Femur (tissue), 1 donor: ENCODE measurements at places on chromosomes 3 and 15.

DNA sequence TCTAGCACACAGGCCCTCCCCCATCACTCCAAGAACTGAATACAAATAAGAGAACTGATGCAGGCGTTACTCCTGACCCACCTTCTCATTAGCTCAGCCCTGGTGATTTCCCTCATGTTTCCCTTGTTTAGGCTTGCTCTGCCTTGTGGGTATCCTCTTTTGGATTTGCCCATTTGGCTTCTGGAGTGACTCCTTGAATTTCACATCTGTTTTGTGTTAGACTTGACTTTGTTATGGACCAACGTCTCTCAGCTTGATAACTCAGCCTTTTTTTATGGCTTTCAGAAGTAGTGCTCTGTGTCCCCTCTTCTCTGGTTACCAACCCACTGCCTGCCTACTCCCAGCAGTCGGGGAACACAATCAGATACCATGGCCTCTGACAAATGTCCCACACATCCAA, 11.3 kb upstream of the TMOD3 start:
- DNase-seq, result no peak

DNA sequence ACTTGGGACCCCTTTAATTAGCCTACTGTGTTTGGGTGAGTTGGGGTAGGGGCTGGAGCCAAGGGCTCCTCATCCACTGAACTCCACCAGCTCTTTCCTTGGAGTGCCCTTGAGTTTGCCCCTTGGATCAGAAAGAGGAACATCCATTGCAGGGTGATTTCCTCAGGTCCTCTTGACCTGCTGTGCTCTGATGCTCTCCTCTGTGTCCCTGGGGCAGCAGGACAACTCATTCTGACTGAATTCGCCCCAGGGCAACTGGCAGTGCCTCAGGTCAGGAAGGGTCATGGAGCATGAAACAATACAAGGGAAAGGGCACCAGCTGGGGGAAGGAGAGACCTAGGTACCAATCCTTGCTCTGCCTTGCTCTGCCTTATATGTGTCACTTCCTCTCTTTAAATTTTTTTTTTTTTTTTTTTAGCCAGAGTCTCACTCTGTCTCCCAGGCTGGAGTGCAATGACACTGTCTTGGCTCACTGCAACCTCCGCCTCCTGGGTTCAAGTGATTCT, 47.8 kb downstream of the BSN start:
- no peak for DNase-seq

DNA sequence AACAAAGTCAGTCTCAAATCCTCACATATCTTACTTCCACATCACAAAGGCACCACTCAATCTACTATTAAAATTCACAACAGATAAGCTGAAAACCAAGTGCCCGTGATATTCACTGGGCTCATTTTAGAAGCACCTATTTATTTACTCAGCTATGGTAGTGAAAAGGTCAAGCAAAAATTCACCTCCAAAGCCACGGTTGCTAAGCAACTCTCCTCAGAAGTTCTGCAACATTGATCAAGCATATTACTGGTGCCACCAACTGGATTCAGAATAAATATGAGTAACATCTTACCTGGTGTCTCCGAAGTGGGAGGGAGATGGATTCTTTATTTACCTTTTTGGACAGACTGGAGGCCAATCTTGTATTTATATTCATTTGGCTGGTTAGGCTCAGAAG, 714.8 kb downstream of the FHIT start:
- DNase-seq, result no peak

DNA sequence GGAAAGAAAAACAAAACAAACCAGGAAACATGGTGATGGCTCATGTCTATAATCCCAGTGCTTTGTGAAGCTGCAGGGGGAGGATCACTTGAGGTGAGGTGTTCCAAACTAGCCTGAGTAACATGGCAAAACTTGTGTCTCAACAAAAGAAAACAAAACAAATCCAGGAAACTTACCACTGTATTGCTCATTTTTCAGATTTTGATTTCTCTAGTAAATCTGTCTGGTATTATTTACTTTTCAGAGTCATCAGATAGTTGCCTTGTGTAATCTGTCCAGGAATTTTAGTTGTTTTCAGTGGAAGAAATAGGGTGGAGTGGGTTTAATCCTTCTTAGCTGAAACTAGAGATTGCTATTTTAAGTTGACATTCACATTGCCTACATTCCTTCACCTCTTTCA, 91.8 kb upstream of the ALCAM start:
- no peak for DNase-seq
